ENCODE measurements at places on chromosomes 13 and 19.

DNA sequence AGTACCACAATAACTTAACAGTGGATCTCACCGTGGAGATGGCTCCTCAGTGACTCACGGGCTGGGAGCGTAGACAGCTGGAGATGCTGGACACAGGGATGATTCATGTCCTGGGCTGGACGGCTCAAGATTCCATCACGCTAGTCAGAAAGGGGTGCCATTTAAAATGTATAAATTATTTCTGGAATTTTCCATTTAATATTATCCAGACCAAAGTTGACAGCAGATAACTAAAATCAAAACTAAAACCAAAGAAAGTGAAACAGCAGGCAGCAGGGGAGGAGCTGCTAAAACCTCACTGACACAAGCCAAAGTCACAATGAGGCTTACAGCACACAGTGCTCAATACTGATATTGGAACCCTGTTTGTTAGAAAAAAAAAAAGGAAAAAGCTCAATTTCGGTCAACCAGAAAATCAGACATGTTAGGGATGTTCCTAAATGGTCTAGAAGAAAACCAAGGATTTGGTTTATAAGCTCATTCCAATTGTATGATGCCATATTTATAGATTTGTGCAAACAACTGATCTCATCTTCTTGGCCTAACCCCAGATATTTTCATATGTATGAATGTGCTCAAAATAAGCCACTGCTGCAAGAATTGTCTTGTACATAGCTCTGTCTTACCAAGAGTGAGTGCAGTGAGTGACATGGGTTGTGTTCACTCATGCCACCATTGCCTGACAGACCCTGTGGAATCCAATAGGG is 111.8 kb downstream of the SACS start:
- DNase-seq: peak; percentile 19

DNA sequence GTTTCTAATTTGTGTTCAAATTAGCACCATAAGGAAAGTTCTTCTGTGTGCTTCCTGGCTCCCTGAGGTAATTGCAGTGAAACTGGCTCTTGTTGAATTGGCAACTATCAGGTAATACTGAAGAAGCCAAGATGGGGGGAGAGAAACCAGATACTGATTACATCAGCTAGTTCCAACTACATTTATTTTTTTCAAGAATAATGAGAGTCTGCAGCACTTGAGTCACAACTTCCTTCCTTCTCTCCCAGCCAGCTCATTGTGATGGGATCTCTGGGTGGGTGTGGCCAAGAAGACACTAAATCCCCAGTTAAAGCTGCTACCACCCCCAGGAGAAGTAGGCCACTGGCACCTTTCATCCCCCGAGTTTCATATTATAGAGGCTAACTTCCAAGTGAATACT is 100.7 kb upstream of the RXFP2 start:
- no peak for DNase-seq

DNA sequence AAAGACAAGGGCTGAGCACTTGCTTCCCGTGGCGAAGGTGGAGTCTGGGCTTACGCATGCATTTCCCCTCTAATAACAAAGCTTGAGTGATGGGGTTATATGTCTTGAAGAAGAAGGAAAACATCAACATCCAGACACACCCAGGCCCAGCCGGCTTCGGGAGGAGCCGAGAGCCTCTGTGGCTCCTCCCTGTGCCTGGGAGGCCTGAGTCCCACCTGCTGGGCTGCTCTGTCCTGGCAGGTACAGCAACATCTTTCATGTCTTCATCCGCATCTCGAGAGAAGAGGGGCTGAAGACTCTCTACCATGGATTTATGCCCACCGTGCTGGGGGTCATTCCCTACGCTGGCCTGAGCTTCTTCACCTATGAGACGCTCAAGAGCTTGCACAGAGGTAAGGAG is 30.6 kb downstream of the TMEM161A start:
- DNase-seq: no peak

GRCh38 chr13:72536714-72537394 is 190.6 kb downstream of the MZT1 start:
- DNase-seq: no peak

- no peak for DNase-seq
Observed at GRCh38 chr19:7921967-7922835, 2.1 kb downstream of the SNAPC2 start.

- DNase-seq: no peak
Observed at GRCh38 chr13:41054919-41055619, 6.2 kb upstream of the WBP4 start.

All from activated CD4-positive, alpha-beta T cell treated with anti-CD3 and anti-CD28 coated beads, Interleukin-2, amount 10 ng/mL, durations not matched to agents 7 days and 5 days (primary cell).